Camera-type eye (tissue), 1 donor: ENCODE measurements at places on chromosomes 6 and 20. TPM values are rescaled to one million over a fixed set of nuclear protein-coding genes. Genes with fewer than 3 reads are reported as not detected.

The PACSIN1 gene
- total RNA-seq: 32.2 TPM

The PAX1 gene
- total RNA-seq: 0.33 TPM

The POU3F2 gene
- 5.4 TPM for total RNA-seq

The SPDEF gene
- total RNA-seq: 1.8 TPM

The OPRM1 gene
- total RNA-seq: 1.4 TPM

The ILRUN gene
- total RNA-seq: 48.4 TPM

The CYP24A1 gene
- 0.38 TPM for total RNA-seq

The INSM1 gene
- total RNA-seq: 25.6 TPM

The RSPO3 gene
- 9.5 TPM for total RNA-seq

The ZNF512B gene
- 19.7 TPM for total RNA-seq

The CCN5 gene
- not detected for total RNA-seq

The SPATA2 gene
- total RNA-seq: 4.4 TPM

The DPPA5 gene
- not detected for total RNA-seq

The CYP39A1 gene
- total RNA-seq: 18.6 TPM

The DYNLT2 gene
- total RNA-seq: 6.4 TPM
